ENCODE measurements at places on chromosomes 5 and 9.

GRCh38 chr9:122406070-122406890 lies 35.5 kb downstream of the PTGS1 start:
- no peak for DNase-seq

DNA sequence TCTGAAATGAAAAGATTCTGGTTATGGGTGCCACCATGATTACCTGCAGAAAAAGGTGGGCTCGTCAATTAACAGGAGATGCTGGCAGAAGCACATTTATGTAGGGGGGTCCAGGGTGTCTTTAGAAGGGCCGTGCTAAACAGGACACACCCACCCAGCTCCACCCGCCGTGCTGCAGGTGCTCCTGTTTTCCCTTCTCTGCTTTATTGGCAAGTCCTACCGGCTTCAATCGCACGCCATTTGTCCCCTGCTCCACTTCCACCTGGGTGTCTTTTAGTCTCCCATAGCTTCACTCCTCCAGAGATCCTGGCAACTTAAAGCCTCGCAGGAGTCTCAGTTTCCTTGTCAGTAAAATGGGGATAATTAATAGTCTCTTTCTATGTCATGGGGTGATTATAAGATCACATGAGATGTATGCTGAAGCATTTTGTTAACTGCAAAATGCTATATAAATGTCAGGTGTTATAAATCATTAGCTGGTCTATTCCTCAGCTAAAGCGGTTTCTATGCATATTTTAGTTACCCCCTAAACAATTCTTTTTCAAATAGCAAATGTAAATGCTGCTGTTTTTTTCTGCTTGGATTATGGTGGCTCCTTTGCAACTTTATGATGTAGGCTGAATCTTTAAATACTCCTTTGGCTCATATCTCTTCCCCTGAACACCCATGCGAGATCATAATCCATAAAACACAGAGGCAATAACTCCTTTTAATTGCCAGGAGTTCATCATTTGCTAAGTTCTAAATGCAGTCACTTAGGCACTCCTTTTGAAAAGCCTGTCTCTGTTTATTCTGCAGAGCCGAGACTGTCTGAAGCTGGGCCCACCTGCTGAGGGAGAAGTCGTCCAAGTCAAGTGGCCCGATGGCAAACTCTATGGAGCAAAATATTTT lies 406.9 kb downstream of the KDM4C start:
- no peak for DNase-seq

DNA sequence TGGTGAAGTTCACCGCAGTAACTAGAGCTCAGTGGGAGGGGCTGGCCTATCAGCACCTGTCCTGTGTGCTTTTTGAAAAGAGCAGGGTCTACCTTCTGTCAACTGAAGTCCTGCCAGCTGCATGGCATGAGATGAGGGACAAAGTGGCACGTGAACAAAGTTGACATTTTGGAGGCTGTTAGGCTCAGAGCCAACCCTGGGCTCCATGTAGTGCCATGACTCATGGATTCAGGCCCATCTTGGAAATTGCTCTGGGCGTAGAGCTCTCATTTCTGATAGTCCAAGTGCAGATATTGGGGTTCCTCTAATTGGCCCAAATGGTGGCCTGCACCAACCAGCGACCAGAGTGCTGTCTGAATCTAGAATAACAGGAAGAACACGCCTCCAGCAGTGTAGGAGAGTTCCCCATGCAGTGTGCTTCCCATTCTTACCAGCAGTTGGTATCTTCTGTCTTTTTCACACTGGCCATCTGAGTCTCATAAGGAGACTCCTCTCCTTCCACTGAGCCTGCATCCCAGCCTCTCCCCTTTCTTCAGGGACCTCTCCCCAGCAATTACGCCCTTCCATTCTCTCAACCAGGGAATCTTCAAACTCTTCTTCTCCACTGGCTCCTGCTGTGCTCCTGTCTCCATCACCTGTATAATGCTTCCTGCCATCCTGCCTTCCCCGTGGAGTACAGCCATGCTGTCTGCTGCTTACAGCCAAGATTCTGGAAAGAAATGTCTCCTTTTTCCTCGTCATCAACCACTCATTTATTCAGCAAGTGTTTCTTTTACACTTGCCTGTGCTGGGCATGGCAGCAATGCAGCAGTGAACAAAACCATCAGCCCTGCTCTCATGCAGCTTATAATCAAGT lies 30.4 kb downstream of the IRF1 start:
- DNase-seq = no peak

- DNase-seq = no peak
Observed at GRCh38 chr5:14239951-14240350, 96.8 kb downstream of the TRIO start.

DNA sequence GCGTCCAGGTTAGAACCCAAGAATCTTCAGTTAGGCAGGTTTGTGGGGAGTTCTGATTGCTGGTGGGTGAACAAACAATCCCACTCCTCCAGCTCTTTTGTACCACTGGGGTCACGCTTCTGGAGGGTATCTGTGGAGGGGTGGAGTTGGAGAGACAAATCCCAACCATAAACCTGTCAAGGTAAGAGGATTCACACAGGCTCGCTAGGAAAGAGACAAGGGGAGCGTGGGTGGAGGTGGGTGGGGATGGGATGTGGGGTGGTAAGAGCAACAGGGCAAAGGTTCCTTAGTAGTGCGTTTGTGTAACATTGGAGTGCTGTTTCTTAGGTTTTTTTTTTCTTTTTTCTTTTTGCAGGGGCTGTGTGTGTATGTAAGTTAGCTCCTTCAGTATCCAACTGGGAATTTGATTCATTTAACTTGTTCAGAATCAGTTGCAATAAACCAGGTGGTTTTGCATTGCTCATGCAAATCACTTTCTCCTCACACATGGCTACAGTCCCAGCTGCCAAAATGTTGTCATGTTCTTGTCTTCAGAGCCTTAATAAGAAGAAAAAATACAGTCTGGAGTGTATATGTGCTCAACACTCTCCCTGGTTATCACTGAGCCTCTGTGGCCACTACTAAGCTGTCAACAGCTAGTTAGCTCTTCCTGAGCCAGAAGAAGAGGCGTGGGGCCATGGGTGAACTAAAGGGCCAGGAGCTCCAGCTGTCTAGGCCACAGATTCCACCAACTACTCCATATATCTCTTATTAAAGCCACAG lies 164.0 kb upstream of the RAD23B start:
- no peak for DNase-seq

DNA sequence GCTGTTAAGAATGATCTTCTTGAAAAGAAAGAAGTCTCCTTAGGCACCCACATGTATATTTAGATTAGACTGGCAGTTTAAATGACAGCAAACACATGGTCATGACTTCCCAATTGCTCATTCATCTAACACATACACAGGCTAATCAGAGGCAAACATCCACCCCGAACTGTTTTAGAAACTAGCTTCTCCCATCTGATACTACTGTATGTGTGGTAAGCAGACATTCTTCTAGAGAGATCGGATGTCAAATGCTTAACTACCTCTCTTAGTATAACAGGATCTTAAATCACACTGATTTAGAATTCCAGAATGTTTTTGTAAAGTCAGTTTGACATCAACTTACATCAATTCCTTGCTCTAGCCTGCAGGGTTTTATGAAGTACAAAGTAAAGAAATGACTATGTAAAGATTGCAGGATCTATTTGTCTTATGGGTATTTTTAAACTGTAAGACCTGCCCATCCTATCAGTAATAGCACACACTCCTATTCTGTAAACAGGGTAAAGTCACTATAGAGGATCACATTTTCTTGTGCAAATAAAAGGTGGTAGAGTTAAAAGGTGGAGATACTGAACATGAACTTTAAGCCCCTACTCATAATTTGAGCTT lies 239.7 kb downstream of the MLLT3 start:
- no peak for DNase-seq

GRCh38 chr5:79181419-79182022 lies 54.4 kb upstream of the JMY start:
- DNase-seq = no peak

DNA sequence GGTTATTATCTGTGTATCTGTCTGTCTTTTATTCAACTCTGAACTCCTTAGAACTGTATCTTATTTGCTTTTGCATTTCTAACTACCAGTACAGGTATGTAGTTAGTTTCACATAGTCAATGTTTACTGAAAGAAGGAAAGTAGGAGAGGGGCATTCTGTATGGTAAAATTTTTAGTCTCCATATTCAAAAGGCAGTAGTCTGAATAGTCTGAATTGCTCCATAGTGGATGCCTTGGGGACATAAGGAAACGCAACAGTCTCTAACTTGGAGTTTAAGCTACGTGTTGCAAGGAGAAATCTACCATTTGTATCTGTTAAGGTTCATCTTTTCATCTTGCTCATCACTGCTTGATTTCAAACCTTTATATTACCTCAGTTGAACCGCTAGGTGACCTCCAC lies 26.2 kb downstream of the RASGRF2 start:
- DNase-seq = no peak

DNA sequence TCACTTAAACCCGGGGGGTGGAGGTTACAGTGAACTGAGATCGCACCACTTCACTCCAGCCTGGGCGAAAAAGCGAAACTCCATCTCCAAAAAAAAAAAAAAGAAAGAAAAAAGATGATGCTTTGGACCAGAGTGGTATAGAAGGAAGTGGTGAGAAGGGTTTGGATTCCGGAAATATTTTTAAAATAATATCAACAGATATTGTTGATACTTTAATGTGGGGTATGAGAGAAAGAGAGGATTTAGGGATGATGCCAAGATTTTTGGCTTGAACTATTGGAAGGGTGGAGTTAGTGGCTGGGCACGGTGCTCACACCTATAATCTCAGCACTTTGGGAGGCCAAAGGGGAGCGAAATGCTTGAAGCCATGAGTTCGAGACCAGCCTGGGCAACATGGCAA lies 49.6 kb upstream of the PLIN2 start:
- no peak for DNase-seq

GRCh38 chr5:128671943-128672342 lies 133.9 kb upstream of the FBN2 start:
- no peak for DNase-seq

- DNase-seq = no peak
Observed at GRCh38 chr9:99040911-99041582, 63.9 kb upstream of the TGFBR1 start.

- DNase-seq = no peak
Observed at GRCh38 chr5:65693121-65693520, 28.8 kb downstream of the SGTB start.

- no peak for DNase-seq
Observed at GRCh38 chr5:53425687-53426511, 54.5 kb upstream of the FST start.

DNA sequence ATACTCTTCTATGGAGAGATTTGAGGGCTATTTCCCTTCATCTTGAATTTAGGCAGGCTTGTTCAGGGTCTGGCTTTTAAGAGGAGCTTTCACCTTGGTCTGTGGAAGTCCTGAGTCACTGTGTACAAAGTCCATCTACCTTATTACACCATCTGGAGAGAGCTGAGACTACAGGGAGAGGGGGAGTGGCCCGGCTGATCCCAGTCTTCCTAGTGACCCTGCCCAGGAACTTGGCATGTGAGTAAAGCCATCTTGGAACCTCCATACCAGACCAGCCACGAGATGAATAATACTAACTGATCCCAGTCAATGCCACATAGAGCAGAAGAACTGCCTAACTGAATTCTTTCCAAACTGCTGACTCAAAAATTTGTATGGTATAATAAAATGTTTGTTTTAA lies 8.4 kb upstream of the IL6ST start:
- DNase-seq = no peak

DNA sequence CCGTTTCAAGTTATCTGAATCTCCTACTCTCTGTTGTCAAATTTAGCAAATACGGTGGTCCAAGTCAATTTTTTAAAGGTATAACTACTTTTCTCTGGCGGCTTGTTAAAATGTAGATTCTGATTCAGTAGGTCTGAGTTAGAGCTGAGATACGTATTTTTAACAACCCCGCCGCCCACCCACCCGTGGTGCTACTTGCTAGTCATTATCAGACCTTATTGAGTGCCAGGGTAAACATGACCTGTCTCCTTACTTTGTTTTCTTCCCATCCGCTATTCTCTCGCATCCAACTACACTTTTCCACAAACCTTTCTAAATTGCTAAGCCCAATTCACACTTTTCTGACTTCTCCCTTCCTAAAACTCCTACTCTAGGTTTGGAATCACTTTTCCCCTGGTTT lies 694 bp upstream of the PLAA start:
- DNase-seq = no peak

- DNase-seq = no peak
Observed at GRCh38 chr9:85045271-85045670, 375.7 kb downstream of the NTRK2 start.

DNA sequence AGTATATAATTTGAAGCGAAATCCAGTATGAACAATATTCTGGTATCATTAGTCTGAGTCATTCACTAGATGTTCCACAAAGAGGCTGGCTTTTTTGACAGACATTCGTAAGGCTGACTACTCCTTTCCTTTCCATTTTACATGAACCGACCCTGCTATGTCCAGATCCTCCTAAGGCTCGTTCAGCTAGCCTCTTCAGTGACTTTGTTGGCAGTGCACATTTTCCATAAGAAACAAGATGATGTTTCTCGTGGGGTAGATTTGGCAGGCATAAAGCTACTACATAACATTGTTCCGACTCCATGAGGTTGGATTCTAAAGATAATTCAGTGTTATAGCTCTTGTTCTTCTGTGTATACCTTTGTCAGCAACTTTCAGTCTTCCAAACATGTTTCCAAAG lies 49.0 kb downstream of the ZNF462 start:
- DNase-seq = no peak

- no peak for DNase-seq
Observed at GRCh38 chr9:126880947-126881332, 20.5 kb downstream of the ZBTB34 start.

DNA sequence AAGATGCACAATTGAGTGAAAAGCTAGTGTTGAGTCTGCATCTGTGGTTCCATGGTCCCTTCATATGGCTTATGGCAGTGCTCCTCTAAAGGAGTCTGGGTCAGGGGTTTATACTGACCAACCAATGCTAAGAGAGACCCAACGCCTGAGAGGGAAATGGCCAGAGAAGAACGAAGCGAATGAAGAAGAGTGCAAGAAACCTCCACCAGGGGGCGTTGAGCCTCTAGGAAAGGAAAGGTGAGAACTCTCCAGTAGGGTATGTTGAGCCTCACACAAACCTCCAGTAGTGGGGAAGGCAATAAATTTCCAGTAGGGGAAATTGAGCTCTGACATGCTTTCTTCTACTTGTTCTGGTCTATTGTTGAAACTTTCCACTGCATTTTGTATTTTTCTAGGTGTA lies 470.6 kb downstream of the PRDM9 start:
- no peak for DNase-seq

GRCh38 chr9:129013674-129014073 lies 14.5 kb downstream of the SH3GLB2 start:
- DNase-seq = no peak

DNA sequence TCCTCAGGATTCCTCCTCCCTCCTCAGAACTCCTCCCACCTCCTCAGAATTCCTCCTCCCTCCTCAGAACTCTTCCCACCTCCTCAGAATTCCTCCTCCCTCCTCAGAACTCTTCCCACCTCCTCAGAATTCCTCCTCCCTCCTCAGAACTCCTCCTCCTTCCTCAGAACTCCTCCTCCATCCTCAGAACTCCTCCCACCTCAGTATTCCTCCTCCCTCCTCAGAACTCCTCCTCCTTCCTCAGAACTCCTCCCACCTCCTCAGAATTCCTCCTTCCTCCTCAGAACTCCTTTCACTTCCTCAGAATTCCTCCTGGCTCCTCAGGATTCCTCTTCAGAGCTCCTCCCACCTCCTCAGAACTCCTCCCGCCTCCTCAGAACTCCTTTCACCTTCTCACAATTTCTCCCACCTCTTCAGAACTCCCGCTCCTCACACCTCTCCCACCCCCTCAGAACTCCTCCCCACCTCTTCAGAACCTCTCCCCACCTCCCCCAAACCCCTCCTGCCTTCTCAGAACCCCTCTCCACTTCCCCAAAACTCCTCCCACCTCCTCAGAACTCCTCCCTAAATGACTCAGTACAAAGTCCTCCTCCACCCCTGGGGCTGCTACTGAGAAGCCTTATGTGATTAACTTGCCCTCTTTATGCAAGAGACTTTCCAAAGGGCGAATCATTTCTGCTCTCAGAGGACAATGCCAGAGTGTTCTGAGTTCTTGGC lies 23.2 kb downstream of the SLC46A2 start:
- no peak for DNase-seq

All from stimulated activated CD4-positive, alpha-beta T cell treated with anti-CD3 and anti-CD28 coated beads, Interleukin-1b, Interleukin-23, amount 100 ng/mL, for 1 hour (primary cell).